ENCODE measurements at places on chromosomes 5 and 9. TPM values are rescaled to one million over a fixed set of nuclear protein-coding genes. Genes with fewer than 3 reads are reported as not detected.

TNFSF8 gene
- 26.4 TPM for total RNA-seq

- H3K36me3 ChIP-seq = peaks cover 18% of the 10 kb centered on the region
- no peak for DNase-seq
- peak overlapping the region; percentile 42 for H3K27ac ChIP-seq
- H3K4me3 ChIP-seq = no peak overlapping the region
- peaks cover 48% of the 10 kb centered on the region for H3K4me1 ChIP-seq
- no peaks in the 10 kb centered on the region for H3K27me3 ChIP-seq
Observed at GRCh38 chr9:128912270-128912853, 8.4 kb upstream of the PHYHD1 start.

- H3K27me3 ChIP-seq = no peaks in the 10 kb centered on the region
- no peak overlapping the region for H3K4me3 ChIP-seq
- no peak for DNase-seq
- H3K27ac ChIP-seq = no peak overlapping the region
- H3K4me1 ChIP-seq = no peaks in the 10 kb centered on the region
- H3K36me3 ChIP-seq = peaks cover 2% of the 10 kb centered on the region
Observed at GRCh38 chr9:128304136-128304970, 17.9 kb downstream of the TRUB2 start.

SPATA31A3 gene
- not detected for total RNA-seq

GRCh38 chr5:65423623-65424022 lies 58.1 kb downstream of the ADAMTS6 start:
- H3K4me3 ChIP-seq = no peak overlapping the region
- H3K27me3 ChIP-seq = no peaks in the 10 kb centered on the region
- H3K36me3 ChIP-seq = no peaks in the 10 kb centered on the region
- no peak overlapping the region for H3K27ac ChIP-seq
- H3K4me1 ChIP-seq = no peaks in the 10 kb centered on the region
- no peak for DNase-seq

FIBCD1 gene
- not detected for total RNA-seq

Measured in activated naive CD4-positive, alpha-beta T cell treated with anti-CD3 and anti-CD28 coated beads for 36 hours (primary cell).